Left renal pelvis (tissue), 4 donors: ENCODE measurements at places on chromosomes 6 and 20. TPM values are rescaled to one million over a fixed set of nuclear protein-coding genes. Genes with fewer than 3 reads are reported as not detected.
A peak's percentile ranks its signal among the peaks of the same experiment; 100 is the strongest.

DNA sequence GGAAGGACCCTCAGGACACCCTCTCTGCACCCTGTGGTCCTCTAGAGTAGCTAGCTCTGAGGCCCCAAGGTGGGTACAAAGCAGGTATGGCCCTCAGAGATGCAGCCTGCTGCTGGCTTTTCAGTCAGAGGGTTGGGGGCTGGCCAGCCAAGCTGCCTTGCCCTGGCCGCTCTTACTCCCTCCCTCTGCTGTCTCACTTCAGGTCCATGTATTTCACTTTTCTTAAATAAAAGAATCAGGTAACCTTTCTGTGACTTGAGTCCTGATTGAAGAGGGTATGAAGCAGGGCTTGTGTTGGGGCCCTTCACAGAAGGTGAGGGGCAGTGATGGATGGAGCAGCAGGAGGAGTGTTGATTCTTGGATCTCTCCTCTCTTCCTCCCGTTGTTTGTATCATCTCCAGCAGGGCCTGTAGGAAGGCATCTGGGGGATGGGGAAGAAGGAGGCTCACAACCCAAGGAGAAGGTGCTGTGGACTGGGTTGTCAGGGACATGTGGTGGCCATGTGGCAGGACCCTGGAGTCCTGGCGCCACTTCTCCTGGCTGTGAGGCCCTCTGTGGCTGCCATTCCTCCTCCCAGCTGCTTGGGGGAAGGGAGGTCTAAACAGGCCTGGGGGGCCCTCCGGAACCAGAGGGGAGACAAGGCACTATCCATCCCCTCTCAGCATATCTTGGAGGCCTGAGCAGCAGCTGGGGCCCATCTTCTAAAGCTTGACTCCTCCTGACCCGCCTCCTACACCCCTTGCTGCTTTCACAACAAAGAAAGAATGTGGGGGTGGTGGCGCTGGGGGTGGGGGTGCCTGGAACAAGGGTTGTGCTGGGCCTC is 1.1 kb upstream of the PTK7 start:
- no peak for DNase-seq

DNA sequence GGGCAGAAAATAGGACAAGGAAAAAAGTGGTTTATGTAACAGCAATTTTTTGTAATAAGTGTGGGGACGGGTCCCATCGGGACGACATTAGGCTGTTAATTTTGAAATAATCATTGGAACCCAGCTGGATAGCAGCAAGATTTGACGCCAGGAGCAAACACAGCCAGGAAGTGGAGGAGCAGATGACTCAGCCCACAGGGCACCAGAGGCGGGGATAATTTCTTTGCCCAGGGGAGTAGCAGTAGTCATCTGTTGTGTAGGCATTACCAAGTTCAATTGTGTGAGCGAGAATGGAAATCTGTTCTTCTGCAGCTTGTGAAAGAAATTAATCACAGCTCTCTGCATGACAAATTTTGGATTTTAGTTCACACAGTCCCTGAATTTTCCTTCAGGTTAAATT is 22.6 kb upstream of the RIN2 start:
- DNase-seq: no peak

The IL17A gene
- polyA plus RNA-seq: not detected

The NR2E1 gene
- not detected for polyA plus RNA-seq

The BTNL2 gene
- polyA plus RNA-seq: 0.95 TPM

The SYTL3 gene
- 1.4 TPM for polyA plus RNA-seq

The SAMD5 gene
- 2.7 TPM for polyA plus RNA-seq

The VGLL2 gene
- polyA plus RNA-seq: not detected

The CD164 gene
- 529 TPM for polyA plus RNA-seq

DNA sequence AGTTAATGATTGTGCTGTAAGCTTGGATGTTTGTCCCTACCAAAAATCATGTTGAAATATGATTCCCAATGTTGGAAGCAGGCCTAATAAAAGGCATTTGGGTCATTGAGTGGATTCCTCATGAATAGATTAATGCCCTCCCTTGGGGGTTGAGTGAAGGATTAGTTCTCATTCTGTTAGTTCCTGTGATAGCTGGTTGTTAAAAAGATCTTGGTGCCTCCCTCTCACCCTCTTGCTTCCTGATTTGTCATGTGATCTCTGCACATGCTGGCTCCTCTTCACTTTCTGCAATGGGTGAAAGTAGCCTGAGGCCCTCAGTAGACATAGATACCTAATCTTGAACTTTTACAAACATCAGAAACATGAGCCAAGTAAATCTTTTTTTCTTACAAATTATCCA is 115.6 kb upstream of the HCRTR2 start:
- DNase-seq: no peak

The ACSS1 gene
- 14.8 TPM for polyA plus RNA-seq

GRCh38 chr6:84227044-84227433 is 404 bp downstream of the CEP162 start:
- DNase-seq: peak; percentile 1

- no peak for DNase-seq
Measured at GRCh38 chr6:110063594-110064263, 85.6 kb downstream of the GPR6 start.

- DNase-seq: no peak
Measured at GRCh38 chr6:102149191-102149590, 755.7 kb downstream of the GRIK2 start.

DNA sequence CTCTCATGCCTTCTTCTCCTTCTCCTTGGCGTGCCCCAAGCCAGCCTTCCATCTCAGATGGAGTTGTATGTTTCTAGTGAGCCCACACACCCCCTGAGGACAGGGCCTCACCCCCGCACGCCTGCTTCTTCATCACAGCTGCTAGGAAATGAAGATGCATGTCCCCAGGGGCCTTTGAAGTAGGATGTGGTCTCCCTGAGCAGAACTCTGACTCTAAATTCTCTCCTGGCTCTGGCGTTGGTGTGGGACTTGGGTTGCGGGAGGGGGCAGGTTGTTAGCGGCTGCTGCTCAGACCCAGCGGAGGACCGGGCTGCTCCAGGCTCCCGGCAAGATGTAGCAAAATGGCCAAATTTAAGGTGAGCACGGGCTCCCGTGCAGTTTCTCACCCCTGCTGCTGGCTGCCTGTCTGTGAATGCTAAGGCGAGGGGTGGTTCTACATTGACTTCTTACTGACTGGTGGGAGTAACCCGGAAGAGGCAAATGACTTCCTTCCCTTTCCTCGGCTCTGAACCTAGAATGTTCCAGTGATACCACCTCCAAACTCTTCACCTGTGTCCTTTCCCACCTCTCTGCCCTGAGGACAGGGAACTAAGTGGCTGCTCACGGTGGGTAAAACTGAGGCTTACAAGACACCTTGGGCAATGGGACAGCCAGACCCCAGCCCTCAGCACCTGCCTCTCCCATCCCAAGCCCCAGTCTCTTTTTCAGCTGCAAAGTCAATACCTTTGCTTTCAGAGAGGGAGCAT is 8.8 kb downstream of the SYNJ2 start:
- no peak for DNase-seq

DNA sequence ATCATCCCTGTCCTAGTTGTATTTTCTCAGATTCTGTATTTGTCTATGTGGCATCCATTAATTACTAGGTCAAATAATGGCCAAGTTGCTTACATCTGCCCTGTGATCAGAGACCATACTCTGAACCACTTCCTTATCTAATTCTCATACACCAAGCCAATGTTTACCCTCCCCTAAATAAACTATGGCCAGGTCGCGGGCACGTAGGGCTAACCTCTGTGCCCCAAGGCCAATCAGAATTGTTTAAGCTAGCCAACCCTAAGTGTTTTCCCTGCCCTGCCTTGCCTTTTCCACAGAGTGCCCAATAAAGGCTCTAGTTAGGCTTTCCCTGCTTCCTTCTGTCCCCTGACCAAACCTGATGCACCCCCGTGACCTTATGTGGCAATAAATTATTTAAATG is 2.8 kb upstream of the CALHM4 start:
- no peak for DNase-seq

GRCh38 chr6:37783856-37784584 is 35.5 kb upstream of the ZFAND3 start:
- DNase-seq: no peak

The ZNF311 gene
- 6.9 TPM for polyA plus RNA-seq

DNA sequence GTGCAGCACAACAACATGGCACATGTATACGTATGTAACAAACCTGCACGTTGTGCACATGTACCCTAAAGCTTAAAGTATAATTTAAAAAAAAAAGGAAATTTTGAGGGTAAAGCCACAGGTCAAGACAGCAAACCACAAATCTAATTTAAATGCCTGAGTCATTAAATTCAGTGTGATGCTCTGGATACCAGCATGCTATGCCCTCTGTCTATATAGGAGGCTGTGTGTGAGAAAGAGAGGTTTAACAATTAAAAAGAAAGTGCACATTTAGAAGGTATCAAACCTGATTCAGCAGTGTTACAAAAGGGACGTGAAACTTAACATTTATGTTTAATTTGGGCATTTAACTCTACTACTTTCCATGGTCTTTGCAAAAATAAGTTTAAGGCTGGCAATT is 276.3 kb downstream of the ADGRB3 start:
- DNase-seq: no peak

- no peak for DNase-seq
Measured at GRCh38 chr6:109073344-109074132, 21.1 kb downstream of the SESN1 start.

The EDN1 gene
- polyA plus RNA-seq: 4.9 TPM

The SSTR4 gene
- not detected for polyA plus RNA-seq

GRCh38 chr20:40274912-40275533 is 414.0 kb downstream of the MAFB start:
- DNase-seq: no peak

GRCh38 chr20:42158272-42158671 is 540.1 kb upstream of the CHD6 start:
- no peak for DNase-seq

DNA sequence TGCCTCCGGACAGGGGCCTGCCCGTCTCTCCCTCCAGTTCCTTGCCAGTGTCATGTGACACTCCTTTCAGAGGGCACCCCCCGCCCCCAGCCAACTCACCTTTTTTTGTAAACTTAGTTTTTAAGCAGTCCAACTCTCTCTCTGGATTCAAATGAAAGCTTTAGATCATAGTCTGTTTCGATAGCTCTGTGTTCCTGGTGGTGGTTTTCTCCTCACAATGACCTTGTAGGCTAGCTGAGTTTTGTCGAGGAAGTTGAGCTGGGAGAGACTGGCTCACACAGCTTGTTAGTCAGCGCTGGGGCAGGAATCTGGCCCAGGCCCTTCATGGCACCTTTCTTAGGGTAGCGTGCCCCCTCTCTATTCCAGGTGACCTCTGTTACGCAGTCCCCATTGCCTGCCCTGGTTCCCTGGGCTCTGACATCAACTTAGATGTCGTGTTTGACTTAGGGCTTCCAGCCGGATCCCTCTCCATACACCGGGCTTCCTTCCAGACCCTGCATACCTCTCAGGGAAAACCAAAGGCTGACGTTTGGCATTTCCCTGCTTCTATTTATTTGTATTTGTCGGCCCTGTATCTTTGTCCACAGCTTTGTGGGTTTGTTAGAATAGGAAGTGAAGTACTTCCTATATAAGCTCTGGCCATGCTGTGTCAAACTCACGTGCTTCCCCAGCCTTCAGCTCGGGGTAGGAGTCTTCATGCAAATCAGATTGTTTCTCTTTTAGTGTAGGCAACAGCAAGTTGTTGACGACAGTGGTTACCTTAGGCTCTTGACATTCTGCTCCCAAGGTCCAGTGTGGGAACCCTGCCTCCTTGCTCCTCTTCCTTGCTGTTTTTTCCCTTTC is 12.7 kb downstream of the IGF2R start:
- DNase-seq: no peak

GRCh38 chr20:24672181-24672880 is 202.9 kb downstream of the SYNDIG1 start:
- DNase-seq: no peak

DNA sequence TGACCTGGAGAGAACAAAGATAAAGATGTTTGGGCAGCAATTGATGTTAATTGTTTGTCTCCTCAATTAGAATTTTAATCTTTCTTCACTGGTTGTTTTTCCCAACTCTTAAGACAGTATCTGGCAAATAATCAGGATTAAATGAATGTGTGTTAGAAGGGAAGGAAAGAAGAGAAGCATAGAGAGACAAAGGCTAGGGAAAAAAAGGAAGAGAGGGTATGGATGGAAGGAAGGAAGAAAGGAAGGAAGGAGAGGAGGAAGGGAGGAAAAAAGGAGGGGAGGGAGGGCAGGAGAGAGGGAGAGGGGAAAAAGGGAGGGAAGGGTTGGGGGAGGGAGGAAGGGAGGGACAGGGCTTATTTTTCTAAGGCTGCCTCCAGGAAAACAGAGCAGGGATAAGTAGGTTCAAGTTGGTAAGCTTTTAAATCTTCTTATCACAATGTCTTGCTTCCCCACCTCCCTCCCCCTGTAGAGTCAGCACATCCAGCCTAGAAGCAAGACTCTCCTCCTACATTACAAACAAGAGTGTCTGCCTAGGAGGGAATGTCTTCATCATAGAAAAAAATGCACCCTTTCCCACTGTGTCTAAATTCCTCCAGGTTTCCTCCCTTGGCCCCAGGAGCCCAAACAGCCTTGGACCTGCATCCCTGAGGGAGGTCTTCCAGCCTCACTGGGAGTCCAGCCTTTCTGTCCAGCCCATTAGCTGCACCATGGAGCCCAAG is 447.8 kb upstream of the JARID2 start:
- no peak for DNase-seq

The TNXB gene
- polyA plus RNA-seq: 4.6 TPM

DNA sequence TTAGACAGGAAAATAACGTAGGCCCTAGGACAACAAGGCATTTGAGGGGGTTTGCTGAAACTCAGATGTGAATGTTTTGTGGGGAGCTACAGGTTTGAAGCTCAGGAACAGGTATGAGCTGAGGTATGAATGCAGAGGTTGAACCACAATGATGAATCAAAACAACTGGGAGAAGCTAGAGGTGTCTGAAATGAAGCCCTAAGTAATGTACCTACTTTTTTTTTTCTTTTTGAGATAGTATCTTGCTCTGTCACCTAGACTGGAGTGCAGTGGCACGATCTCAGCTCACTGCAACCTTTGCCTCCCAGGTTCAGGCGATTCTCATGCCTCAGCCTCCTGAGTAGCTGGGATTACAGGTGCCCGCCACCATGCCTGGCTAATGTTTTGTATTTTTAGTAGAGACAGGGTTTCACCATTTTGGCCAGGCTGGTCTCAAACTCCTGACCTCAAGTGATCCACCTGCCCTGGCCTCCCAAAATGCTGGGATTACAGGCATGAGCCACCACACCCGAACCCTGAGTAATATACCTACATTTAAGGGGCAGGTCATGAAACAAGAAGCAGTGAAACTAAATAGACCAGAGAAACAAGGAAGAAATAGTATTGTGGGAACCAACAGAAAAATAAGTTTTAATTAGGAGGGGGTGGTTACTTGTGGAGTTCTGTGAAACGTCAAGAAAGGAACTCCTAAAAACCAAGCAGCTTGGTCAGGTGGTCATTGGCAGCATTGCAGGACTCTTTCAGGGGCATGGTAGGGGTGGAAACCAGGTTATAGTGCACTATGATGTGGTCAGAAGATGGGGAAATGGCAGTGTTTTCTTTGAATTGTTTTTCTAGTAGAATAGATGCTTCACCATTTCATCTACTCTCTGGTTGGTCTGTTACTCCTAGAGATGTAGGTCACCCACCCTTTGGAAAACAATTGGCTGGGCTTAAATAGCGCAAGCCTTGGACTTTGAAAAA is 138.1 kb downstream of the CD164 start:
- DNase-seq: no peak

- DNase-seq: no peak
Measured at GRCh38 chr6:35728683-35729678, 7.9 kb upstream of the ARMC12 start.

The RPS18 gene
- polyA plus RNA-seq: 3,071 TPM

The FOXQ1 gene
- 13.0 TPM for polyA plus RNA-seq

The THBD gene
- polyA plus RNA-seq: 18.4 TPM

GRCh38 chr20:47181056-47181862 is 175.2 kb downstream of the ZMYND8 start:
- DNase-seq: no peak
